ENCODE measurements at places on chromosomes 5 and 9. TPM values are rescaled to one million over a fixed set of nuclear protein-coding genes. Genes with fewer than 3 reads are reported as not detected.
A peak's percentile ranks its signal among the peaks of the same experiment; 100 is the strongest.

ACOT12 gene
- total RNA-seq: not detected

GCNT4 gene
- total RNA-seq: 6.8 TPM

UNC13B gene
- 0.76 TPM for total RNA-seq

PCDHA12 gene
- total RNA-seq: not detected

DNA sequence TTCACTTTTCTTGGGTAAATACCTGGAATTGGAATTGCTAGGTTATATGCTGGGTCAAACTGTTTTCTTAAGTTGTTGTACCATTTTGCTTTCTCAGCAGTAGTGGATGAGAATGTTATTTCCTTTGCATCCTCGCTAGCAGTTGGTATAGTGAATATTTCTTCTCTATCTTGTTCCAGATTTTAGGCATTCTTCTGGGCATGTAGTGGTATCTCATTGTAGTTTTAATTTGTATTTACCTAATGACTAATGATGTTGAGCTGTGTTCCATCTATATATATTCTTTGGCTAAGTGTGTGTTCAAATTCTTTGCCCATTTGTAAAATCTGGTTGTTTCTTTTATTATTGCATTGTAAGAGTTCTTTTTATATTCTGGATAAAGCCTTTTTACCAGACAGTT is 333.3 kb downstream of the MAT2B start:
- no peak for DNase-seq

- DNase-seq: no peak
Measured at GRCh38 chr9:20303996-20304395, 318.3 kb downstream of the MLLT3 start.

GRCh38 chr9:92631452-92632343 is 38.2 kb downstream of the IPPK start:
- DNase-seq: no peak

DNA sequence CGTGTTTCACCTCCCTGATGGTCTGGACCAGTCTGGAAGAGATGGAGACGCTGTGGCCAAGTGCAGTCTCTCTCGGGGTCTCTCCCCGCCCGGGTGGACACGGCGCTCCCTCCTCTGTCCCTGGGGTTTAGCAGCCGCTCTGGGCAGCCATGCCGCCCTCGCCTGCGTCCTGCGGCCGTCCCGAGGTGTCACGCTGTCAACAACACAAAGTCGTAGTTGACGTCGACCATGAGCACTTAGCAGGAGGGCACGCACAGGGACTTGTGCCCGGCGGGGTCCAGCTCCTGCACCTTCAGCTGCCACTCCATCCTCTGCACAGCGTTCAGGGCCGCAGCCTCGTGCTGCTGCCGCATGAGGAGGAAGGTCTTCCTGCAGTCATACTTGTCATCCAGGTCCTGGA is 368.9 kb downstream of the CDH9 start:
- DNase-seq: no peak

DNA sequence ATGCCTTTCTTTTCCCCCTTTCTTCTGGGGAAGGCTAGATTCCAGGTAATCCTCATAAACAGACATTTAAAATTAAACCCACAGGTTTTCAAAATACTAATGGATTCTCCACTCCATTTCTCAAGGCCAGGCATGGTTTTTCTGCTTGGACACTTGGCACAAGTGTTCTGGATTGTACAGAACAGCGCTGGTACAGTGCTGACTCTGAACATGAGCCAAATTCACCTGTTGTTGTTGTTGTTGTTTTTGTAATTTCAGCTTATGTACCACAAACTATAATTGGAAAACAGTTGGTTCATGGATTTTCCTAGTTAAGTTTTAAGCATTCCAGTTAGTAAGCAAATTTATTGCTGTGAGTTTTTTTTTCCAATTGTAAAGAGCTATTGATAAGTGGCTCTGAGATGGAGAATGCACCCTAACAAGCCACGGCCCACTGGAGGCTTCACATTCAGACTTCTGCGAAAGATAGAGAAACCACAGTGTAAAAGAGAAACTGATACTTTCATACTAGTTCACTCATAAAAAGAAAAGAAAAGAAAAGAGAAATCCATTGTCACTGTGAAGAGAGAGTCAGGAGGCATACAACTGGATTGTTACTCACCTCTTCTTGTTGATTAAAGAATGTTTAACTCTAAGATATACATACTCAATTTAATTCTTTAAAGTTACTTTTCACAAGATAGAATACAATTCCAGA is 16.2 kb upstream of the ITGA1 start:
- no peak for DNase-seq

- DNase-seq: peak; percentile 47
Measured at GRCh38 chr5:134813407-134813806, 32.4 kb upstream of the C5orf24 start.

DNA sequence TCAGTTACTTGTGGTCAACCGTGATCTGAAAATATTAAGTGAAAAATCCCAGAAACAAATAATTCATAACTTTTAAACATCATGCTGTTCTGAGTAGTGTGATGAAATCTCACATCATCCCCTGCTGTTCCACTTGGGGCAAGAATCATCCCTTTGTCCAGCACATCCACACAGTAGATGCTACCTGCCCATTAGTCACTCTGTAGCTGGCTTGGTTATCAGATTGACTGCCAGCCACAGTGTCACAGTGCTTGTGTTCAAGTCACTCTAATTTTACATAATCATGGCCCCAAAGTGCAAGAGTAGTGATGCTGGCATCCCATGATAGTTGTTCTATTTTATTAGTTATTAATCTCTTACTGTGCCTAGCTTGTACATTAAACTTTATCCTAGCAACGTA is 39.1 kb upstream of the CER1 start:
- DNase-seq: no peak

DNA sequence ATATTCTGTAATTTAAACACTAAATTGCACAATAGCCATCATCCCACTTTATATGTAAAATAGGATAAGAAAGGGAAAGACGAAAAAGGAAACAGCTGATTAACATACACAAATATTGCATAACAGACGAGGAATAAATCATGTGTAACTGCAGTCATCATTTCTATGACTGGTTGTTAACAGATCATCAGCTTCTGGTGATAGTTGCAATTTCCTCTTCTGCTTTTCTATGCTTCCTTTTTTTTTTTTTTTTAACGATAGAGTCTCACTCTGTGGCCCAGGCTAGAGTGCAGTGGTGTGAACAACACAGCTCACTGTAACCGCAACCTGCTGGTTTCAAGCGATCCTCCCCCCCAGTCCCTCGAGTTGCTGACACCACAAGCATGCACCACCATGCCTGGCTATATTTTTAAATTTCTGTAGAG is 22.5 kb upstream of the JAKMIP2 start:
- DNase-seq: peak; percentile 63

DNA sequence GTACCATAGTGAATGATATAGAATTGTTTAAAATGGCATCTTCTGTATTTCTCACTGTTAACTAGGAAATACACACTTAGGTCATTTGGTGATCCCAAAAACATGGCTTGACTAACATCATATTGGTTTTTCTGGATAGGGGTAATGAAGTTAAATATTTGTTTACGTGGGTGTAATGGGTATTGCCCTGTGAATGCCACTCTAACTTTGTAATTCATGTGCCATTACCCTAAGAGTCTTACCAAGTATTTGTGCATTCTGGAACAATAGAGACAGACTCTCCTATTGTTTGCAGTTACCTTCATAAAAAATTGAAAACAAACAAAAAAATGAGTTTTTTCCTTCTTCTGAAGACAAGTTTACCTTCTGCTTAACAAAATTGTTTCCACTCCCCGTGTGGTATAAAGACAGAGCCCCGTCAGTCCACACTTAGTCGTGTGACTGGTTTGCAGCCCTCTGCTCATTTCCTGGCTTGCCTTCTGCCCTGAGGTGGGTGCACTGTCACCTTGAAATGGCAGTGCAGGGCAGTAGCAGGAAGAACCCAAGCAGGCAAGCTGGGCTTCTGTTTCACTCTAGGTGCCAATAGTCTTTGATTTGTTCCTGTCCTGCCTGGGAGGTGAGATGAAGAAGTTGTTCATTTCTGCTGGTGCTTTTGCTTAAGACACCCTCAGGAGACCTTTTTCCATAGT is 9.6 kb upstream of the CATSPER3 start:
- no peak for DNase-seq

DNA sequence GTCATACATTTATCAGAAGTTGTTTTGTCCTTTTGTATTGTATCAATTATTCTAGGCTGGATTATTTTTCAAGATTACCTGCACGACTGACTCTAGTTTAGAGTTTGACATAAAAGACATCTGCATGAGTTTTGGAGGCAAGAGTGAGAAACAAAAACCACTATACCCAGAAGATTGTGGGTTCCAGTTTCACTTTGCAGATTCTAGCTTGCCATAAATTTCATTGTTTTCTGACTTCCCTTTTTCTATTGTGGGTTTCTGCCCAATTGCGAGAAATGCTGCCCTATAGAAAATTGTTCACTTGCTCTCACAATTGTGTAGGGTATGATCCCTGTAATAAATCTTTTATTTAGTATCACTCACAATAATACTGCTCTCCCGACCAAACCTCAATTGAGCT is 1043.4 kb upstream of the CDH10 start:
- no peak for DNase-seq

DNA sequence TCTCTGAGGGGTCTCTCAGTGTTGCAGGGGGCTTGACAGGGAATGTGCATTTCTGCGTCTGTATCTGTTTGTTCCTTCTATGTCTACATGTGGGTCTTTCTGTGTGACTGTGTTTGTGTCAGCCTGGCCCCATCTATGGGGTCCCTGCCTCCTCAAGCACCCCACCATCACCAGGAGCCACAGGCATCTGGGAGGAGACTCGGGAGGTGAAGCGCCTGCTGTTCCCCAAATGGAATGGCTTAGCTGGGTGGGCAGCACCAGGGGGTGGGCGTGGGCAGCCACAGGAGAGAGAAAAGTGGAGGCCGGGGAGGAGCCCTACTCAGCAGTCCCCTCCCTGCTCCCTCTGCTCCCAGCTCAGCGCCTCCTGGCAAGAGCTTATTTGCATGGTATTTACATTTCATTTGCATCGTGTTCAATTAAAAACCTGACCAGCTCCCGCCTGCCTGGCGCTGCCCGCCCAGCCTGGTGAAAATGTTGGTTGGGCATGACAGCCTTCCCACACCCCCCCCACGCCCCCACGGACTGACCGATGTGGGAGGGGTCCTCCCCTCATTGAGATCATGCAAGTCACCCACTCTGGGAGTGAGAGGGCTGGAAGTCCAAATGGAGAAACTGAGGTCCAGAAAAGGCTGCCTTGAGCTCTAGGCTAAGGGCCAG is 50.5 kb downstream of the CXXC5 start:
- no peak for DNase-seq

GRCh38 chr5:75306746-75307145 is 30.3 kb upstream of the HMGCR start:
- no peak for DNase-seq

DNA sequence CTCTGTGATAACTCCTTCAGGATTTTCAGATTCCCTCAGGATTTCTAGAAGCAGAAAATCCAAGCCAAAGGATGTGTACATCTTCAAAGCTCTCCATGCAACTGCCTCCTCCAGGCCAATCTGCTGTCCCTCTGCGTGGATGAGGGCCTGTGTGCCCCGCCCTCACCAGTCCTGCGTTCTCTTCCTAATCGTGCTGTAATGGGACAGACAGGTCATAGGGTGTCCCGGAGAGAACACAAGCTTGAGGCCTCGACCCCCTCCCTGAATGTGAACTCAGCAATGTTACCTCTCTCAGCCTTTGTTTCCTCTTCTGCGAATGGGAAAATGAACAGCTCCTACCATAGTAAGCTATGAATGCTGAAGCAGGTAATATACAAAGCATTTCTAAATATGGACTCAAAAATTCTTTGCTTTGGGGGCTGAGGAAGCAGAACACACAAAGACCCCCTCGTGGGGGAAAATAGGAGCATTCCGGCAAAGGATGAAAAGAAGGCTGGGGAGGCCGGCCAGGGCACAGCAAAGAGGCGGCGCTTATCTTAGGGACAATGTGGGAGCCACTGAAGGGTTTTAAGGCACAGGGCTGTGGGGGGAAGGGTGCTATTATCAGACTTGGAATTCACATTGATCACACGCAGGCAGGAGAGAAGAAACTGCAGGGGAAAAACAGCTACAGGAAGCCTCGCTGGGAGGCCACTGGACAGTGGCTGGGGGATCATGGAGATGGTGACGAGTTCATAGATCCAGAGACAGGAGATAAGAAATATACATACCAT is 57.2 kb upstream of the FBXW11 start:
- no peak for DNase-seq

- no peak for DNase-seq
Measured at GRCh38 chr9:85079349-85079748, 409.8 kb downstream of the NTRK2 start.

DNA sequence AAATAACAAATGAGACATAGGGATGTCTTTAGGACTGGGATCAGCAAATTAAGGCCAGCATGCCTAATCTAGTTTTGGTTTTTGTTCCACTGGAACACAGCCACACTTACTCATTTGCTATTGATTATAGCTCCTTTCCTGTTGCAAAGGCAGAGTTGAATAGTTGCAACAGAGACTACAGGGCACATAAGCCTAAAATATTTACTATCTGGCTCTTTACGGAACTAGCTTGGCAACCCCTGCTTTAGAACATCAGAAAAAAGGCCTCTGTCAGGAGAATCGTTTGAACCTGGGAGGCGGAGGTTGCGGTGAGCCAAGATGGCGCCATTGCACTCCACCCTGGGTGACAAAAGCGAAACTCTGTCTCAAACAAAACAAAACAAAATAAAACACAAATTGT is 384.8 kb downstream of the ELAVL2 start:
- no peak for DNase-seq

DNA sequence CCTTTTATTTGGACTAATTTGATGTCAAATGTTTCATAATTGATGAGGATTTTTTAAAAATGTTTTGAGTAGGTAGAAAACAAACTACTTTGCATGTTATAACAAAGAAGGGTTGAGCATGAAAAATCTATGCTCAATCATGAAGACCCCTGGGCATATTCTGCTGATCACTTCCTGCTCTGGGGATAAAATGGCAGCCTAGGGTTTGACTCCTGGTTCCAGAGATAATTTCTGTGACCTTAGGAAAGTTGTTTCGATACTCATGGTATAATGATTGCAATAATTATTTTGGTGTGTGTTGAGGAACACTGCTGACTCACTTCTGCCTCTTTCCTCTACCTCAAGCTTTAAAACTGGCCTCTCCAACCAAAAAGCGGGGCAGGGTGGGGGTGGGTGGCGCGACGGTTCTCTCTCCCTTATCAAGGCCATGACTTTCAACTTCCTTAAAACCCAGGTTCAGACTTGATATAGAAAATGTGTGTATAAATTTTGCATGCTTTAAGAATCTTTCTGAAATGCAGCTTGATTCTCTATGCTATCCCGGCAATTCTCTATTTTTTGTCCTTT is 6.0 kb upstream of the PIP5K1B start:
- no peak for DNase-seq

All from CD8-positive, alpha-beta T cell (primary cell).